ENCODE measurements at places on chromosomes 1 and 21.

DNA sequence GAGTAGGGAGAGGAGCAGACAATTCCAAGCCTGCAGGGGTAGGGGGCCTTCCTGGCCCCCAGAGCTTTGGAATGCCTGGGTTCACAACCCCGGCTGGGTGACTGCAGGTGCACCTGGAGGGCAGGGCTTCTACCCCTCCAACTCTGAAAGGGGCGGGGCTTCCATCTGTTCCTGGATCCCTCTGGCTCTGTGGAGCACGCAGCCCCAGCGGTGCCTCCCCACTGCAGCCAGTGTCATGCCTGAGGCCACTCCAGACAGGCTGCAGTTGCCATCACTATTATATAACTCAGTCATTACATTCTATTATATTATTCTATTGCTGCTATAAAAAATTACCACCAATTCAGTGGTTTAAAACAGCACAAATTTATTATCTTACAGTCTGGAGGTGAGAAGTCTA lies 12.5 kb upstream of the FNBP1L start:
- no peak for DNase-seq

DNA sequence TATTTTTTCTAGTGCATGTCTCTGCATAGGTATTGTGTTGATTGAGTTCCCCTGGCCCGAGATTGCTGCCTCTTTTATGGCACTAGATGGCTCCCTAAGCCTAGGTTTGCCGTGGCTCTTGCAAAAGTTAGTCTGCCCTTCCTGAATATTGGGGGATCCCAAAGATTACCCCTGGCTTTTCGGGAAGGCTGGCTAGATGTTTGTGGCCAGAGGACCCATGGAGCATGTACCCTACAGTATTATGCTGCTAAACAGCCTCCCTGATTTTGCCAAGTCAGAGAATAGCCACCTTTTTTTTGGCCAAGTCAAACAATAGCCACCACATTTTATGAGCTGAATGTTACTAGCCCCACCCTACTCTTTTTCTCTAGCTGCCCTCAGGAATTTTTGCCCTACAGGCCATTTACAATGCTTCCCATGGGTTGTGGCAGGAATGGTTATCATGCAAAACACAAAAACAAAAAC lies 343.2 kb downstream of the OLFM3 start:
- DNase-seq, result no peak

- DNase-seq, result no peak
These were observed 44.3 kb upstream of the COL24A1 start for GRCh38 chr1:86200901-86201300.

DNA sequence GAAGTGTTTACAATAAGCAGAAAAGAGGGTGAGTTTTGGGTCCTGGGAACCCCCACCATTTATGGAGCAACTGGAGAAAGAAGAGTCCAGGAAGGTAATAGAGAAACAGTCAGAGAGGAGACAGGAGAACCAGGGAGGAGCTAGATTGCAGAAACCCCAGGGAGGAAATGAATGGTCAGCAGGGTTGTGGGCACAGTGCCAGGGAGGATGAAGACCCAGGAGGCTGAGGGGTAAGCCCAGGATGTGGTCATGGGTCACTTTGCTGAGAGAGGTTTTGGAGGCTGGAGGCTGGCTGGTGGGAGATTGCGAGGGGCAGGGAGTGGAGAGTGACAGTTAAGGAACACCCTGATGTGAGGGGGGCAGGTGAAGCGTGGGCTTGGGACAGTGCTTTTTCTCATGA lies 169.9 kb upstream of the CSF3R start:
- DNase-seq, result no peak

DNA sequence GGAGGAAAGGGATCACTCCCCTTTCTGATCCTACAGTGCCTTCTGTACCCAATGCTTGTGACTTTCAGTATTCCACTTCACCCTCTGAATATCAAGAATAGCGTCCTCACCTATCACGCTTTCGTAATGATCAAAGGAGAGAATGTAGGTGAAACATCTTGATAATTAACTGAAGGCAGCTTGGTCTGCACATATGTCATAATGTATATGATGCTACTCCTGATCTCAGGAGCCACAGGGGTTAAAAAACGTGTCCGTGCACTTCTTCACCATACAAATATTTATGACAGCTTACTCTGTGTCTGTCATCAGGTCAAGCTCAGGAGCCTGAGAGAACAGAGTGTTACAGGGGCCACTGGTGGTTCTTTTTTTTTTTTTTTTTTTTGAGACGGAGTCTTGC lies 1.2 kb upstream of the PIK3C2B start:
- DNase-seq, result no peak

All from GM12878 (cell line).